ENCODE measurements at places on chromosomes 4 and X. TPM values are rescaled to one million over a fixed set of nuclear protein-coding genes. Genes with fewer than 3 reads are reported as not detected.

- no peak for DNase-seq
- H3K36me3 ChIP-seq = no peaks in the 10 kb centered on the region
- H3K27me3 ChIP-seq = no peaks in the 10 kb centered on the region
- H3K27ac ChIP-seq = no peak overlapping the region
- H3K4me1 ChIP-seq = no peaks in the 10 kb centered on the region
Observed at GRCh38 chr4:177250056-177250696, 59.5 kb upstream of the NEIL3 start.

GRCh38 chrX:352582-353314, 34.0 kb downstream of the PPP2R3B start:
- H3K36me3 ChIP-seq = peaks cover 3% of the 10 kb centered on the region
- DNase-seq = no peak
- H3K27me3 ChIP-seq = no peaks in the 10 kb centered on the region

GRCh38 chr4:7166237-7166636, 26.1 kb upstream of the SORCS2 start:
- H3K4me3 ChIP-seq = no peak overlapping the region
- no peaks in the 10 kb centered on the region for H3K4me1 ChIP-seq
- no peak for DNase-seq

GRCh38 chr4:101596781-101597552, 193.6 kb upstream of the BANK1 start:
- DNase-seq = no peak
- no peaks in the 10 kb centered on the region for H3K36me3 ChIP-seq
- H3K27ac ChIP-seq = no peak overlapping the region
- no peaks in the 10 kb centered on the region for H3K27me3 ChIP-seq

- no peak overlapping the region for H3K4me3 ChIP-seq
- H3K27ac ChIP-seq = no peak overlapping the region
Observed at GRCh38 chr4:184318852-184319251, 101.2 kb upstream of the ENPP6 start.

PNMA5 gene
- total RNA-seq = not detected

- no peaks in the 10 kb centered on the region for H3K27me3 ChIP-seq
- H3K4me3 ChIP-seq = no peak overlapping the region
- no peak overlapping the region for H3K27ac ChIP-seq
- no peaks in the 10 kb centered on the region for H3K4me1 ChIP-seq
Observed at GRCh38 chrX:6257025-6257424, 28.4 kb upstream of the NLGN4X start.

DNA sequence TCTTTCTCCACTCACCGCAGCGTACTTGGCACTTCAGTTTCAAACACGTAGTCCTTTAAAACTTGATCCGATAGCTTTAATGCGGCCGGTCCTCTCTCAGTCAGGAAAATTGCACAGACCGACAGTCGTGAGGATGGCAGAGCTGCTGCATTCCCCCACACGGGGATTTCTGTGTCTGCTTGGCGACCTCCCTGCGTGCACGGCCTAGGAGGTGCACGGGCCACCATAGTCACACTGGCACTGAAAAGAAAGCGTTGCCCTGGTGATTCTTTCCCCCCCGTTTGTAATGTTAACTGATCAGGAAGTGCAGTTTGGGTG, 10.3 kb downstream of the AKAP17A start:
- no peaks in the 10 kb centered on the region for H3K27me3 ChIP-seq
- H3K4me1 ChIP-seq = no peaks in the 10 kb centered on the region
- DNase-seq = no peak
- H3K4me3 ChIP-seq = no peak overlapping the region
